Choroid plexus epithelial cell (primary cell): ENCODE measurements at places on chromosomes 13 and 19.

DNA sequence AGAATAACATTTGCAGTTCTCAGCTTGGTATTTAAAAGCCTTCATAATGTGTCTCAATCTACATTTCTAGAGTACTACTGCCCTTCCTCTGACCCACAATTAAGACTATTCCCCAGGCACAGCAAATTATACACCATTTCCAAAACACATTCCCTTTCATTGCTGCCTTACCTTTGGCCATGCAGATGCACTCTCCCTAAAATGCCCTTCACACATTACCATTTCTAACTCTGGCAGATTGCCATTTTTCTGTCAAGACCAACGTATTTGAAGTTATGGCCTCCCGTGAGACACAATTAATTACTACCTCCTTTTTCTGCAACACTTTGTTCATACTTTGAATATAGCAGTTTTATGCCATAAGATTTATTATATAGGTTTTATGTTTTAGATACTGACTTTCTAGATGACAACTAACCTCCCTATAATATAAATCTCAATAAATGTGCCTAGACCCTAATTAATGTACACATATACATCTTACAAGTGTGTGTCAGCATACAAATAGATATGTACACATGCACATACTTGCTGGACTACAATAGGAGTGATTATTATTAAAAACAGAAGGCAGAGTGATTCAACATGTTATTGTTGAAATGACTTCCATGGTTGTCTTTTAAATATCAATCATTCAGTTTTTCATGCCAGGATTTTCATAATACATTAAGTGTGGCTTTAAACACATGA lies 2902.5 kb downstream of the PCDH9 start:
- no peak for DNase-seq

DNA sequence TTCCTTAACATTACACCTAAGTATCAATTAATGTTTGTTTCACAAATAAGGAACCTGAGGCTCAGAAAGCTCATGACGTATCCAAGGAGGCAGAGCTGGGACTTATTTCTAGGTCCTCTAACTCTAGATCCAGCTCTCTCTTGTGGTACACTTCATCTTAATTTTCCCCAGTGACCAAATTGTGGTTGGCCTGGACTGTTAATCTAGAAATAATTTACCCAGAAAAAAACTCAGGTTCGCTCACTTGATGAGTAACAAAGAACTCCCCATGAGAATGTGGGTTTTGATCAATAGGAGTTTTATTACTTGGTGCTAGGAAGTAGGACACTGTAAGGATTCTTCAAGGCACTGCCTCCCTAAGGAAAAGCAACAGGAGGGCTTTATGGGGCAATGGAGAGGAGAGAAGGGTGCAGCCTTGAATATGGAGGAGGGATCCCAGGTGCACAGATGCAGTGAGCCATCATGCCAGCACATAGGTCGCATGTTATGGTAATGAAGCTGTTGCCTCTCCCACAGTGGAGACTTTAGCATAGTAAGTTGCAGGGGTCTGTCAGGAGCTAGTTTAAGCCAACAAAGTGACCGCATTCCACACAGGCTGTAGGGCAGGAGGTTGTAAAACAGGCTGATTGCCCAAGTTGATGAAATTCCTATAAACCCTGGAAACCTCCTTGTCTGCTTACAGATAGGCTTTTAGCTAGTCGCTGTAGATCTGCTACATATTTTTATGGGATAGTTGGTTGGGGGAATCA lies 14.7 kb downstream of the RAP2A start:
- DNase-seq, result no peak

GRCh38 chr19:33887891-33888290 lies 91.2 kb downstream of the KCTD15 start:
- DNase-seq, result no peak

DNA sequence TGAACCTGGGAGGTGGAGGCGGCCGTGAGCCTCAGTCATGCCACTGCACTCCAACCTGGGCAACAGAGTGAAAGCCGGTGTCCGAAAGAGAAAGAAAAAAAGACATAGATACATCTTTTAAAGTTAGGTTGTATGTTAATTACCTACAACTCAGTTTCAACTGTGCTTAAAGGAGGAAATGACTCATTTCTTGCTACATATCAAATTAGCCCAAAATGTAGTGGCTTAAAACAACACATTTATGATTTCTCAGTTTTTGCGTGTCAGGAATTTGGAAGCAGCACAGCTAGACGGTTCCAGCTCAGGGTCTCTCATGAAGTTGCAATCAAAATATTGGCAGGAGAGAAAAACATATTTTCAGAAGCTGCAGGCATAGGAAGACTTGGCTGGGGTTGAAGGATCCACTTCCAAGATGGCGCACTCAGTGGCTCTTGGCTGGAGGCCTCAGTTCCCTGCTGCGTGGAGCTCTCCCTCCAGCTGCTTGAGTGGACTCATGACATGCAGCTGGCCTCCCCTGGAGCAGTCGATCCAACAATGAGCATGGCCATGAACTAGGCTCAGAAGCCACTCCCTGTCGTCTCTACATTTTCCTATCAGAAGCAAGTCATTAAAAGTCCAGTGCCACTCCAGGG lies 7.1 kb downstream of the LDLR start:
- peak; percentile 96 for DNase-seq

- no peak for DNase-seq
These were observed 1759.9 kb upstream of the PCDH20 start for GRCh38 chr13:63175536-63175935.

DNA sequence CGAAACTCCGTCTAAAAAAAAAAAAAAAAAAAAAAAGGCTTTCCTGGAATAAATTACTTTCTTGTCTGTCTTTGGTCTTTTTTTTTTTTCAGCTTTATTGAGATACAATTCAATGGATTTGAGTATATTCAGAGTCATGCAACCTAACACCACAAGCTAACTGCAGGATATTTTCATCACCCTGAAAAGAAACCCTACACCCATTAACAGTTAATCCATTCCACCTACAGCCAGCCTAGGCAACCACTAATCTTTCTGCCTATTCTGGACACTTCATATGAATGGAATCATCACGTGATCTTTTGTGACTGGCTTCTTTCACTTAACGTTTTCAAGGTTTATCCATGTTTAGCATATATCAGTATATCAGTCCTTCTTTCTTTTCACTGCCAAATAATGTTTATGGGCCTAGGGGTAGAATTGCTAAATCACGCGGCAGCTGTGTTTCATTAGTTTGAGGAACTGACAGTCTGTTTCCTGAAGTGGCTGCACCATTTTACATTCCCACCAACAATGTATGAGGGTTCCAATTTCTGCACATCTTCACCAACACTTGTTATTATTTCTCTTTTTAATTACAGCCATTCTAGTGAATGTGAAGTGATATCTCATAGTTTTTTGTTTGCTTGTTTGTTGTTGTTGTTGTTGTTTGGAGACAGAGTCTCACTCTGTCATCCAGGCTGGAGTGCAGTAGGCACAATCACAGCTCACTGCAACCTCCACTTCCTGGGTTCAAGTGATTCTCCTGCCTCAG lies 19.9 kb downstream of the LRFN3 start:
- DNase-seq, result no peak

- DNase-seq, result no peak
These were observed 332.6 kb upstream of the DACH1 start for GRCh38 chr13:72199640-72200039.

GRCh38 chr13:53197424-53197823 lies 168.8 kb downstream of the OLFM4 start:
- DNase-seq, result no peak

- no peak for DNase-seq
These were observed 1.6 kb upstream of the ADPRHL1 start for GRCh38 chr13:113454936-113455335.

GRCh38 chr13:73708393-73708985 lies 425.7 kb downstream of the KLF12 start:
- peak; percentile 87 for DNase-seq

GRCh38 chr13:77033717-77034302 lies 6.9 kb upstream of the FBXL3 start:
- no peak for DNase-seq

DNA sequence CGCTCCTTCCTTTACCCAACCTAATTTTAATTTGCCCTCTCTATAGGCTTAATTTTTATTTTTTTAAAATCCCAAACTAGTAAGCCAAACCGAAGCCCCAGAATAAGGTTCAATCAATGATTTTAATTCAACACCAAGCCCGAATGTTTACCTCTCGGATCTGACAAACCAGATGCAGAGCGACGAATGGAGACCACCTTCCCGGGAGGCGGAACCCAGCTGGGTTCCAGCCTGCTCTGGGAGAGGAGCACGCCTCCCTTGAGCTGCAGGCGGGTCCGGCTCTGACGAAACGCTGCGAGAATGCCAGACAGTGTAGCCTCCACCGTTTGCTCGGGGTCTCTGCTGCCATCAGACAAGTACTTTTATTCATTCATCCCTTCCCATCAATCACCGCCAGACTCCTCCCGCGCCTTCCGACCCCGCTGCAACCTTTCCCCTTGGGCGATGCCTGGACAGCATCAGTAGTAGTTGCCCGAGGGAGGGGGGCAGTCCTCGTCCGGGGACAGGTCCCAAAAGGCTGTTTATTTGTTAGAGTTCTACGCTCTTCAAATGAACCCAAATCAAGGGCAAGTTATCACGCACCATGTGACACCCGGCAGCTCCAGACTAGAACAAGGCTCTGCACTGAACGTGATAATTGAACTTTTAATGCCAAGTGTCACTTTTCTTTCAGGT lies 752 bp upstream of the EDNRB start:
- DNase-seq, result peak; percentile 34

DNA sequence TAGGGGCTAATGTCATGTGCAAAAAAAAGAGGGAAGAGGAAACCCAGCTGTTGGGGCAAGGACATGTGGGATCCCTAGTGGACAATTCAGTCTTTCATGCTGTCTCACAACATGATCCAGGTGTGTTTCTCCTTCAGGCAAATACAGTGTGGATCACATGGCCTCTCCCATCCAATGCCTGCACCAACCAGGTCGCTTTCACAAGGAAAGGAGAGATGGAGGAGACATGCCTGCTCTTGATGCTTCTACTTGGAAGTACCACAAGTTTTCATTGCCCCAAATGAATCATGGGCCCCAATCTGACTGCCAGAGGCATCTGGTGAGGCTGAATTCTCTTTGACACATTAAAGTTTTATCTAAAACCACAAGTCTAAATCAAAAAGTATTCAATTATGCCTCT lies 82.1 kb downstream of the DLEU7 start:
- no peak for DNase-seq

- no peak for DNase-seq
These were observed 427.9 kb downstream of the ZNF536 start for GRCh38 chr19:30799865-30800755.

GRCh38 chr19:4113398-4114088 lies 10.4 kb downstream of the MAP2K2 start:
- no peak for DNase-seq

GRCh38 chr13:55553701-55554100 lies 1587.0 kb upstream of the PRR20A start:
- DNase-seq, result no peak

DNA sequence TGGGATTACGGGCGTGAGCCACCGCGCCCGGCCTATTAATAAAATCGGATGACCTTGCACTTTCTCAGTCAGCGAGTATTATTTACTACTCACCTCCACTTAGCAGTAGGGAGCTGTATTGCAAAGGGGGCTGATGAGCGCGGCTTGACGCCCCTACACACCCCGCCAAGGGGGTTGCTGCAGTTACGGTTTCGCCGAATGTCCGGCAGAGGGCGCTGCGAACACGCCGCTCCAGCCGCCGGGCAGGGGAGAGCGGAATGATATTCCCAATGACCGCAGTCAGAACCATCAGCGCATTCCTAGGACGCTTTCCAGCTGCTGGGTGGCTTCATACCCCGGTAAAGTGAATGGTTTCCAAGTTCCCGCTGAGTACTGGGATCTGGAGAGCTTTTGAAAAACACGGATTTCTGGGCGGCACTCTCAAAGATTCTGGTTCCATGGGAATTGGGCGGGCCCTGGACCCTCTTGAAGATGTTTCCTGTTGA lies 30.0 kb upstream of the TPT1 start:
- DNase-seq, result peak; percentile 82

- no peak for DNase-seq
These were observed 219.9 kb downstream of the RFC3 start for GRCh38 chr13:34037636-34038540.

DNA sequence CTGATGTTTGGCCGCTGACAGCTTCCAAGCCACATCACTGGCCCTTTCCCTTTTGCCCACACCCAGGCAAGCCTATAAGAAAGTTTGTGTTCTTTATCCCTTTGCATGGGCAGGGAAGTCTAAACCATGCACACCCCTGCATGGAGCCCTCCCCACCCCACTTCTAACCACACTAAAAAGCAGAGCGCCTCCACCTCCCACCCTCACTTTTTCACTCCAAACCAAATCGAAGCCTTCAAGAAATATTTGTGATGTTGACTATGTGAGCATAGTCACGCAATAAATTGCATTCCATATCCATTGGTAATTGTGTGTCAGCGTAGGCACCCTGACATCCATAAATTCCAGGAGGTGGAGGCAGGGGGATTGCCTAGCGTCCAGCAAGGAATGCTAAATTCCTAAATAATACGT lies 104.4 kb upstream of the LSM14A start:
- DNase-seq, result no peak

DNA sequence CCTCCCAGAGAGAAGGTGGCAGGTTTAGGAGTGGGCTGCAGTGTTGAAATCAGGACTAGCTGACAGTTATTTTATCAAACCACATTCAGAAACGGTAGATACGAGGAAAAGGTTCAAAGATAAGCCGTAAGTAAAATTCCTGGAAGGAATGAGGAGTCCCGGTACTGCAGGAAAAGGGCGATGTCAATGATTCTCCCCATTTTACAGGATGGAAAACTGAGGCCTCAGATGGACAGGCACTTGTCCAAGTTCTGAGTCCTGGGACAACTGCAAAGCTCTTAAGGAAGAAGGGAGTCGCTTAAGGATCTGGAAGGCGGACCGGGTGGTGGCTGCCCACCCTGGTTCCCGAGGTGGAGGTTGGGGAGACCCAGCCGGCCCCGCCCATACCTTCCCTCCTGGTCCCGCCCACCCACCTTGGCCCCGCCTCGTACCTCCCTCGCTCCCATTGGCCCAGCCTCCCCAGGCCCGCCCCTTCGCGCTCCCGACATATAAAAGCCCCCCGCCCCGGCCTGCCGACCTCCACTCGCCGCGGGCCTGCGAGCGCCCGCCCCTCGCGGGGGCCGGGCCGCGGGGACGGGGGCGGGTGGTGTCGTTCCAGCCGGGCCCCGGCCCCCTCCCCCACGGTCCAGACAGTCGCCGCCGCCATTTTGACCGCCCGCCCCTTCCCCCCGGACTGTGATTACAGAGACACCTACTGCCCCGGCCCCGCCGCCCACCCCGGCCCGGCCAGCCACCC lies 603 bp downstream of the RFX1 start:
- DNase-seq, result peak; percentile 93

DNA sequence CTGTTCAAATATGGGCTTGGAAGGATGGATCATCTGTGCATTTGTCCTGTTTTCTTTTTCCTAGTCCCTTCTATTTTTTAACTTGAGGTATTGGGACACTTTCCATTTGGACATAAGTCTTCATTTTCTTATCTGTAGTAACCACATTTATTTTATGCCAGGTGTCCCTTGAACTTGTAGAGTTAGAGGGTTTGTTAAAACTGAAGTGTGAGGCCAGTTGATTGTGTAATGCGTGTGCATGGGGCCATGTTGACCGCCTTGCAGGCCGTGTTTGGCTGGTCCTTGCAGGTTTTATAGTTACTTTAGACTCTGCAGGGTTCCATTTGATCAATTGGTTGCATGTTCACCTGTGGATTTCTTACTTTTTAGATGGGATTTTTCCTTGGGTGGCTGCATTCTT lies 21.0 kb downstream of the SAE1 start:
- DNase-seq, result no peak
